ENCODE measurements at places on chromosomes 1 and 21.

DNA sequence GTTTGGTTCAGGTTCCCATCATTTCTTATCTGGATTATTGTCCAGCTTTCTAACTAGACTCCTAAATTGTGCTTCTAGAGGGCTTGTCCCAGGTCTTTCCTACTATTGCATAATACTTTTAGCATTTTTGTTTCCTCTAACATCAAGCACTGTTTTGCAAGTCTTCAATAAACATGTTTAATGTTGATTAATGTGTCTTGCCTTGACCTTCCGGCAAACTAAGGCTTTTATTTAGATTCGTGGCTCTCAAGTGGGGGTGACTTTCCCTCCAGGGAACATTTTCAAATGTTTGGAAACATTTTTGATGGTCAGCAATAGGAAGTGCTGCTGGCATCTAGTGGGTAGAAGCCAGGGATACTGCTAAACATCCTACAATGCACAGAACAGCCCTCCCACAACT is 90.7 kb downstream of the RPE65 start:
- DNase-seq = no peak

- no peak for DNase-seq
Observed at GRCh38 chr1:58862728-58863385, 79.0 kb upstream of the JUN start.

DNA sequence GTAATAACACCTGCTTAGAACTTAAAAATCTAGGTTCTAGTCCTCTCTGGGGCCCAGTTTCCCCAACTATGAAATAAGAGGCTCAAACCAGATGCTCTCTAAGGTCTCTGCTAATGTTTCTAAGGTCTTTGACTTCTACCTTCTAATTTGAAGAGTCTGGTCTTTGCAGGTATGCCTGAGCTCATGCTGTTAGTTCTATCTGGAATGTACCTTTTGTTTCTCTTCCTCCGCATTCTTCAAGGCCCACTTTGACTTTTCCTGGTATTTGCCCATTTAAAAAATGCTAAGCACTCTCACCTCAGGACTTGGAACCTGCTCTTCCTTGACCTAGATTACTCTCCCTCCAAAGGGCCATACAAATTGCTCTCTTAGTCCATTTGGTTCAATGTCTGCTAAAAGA is 13.5 kb downstream of the SLC35D1 start:
- no peak for DNase-seq

GRCh38 chr1:180043785-180044184 is 89.2 kb downstream of the CEP350 start:
- no peak for DNase-seq

GRCh38 chr1:209107535-209107934 is 476.0 kb upstream of the CAMK1G start:
- DNase-seq = no peak

- no peak for DNase-seq
Observed at GRCh38 chr1:33176362-33176850, 5.4 kb downstream of the TRIM62 start.

DNA sequence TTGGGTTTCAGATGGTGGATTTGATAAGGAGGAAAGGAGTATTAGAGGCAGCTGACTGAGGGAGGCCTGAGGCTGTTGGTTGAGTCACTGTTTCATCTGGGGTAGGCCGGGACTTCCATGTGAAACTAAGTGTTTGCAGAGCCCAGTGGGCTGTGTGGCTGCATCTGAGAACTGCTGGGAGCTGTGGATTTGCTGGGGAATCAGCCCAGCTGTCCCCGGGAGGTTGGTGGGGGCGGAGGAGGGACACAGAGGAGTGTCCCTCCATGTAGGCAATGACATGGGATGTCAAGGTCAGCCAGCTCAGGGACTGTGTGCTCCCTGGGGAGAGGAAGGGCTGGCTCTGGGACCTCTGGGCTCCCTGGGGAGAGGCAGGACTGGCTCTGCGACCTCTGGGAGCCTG is 36.4 kb downstream of the SLC2A7 start:
- no peak for DNase-seq

DNA sequence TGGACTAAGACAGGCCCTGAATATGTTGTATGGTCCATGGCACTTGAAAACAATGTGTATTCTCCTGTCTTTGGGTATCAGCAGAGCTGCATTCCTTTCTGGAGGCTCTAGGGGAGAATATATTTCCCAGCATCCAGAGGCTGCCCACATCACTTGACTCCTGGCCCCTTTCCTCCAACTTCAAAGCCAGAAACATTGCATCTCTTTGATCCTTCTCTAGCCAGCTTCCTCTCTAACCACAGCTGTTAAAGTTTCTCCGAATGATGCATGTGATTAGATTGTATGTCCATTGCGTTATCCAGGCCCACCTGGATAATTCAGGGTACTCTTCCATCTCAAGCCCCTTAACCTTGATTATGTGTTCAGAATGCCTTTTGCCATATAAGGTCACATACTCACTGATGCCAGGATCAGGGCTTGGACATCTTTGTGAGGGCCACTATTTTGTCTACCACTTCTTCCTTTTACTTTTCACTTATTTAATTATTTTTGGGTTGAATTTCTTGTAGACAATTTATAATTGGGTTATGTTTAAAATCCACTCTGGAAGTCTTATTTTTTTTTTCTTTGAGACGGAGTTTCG is 5.3 kb downstream of the CHD1L start:
- no peak for DNase-seq

DNA sequence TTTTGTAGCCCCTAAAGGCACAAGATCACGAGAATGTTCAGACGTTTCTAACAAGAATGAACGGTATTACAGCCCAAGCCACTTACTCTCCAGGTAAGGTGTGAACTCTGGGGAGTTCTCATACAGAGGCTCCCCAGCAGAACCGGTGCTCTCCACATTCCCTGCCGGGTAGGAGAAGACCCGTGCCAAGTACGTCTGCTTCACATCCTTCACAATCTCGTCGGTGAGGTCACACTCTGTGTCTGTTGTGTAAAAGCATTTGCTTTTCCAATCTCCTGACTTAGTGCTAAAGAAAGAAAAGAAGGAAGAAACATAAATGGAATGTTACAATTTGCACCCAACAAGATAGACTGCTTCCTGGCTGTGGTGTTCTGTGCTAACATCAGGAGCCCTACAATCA is 5.7 kb downstream of the F3 start:
- DNase-seq = no peak

GRCh38 chr1:168977618-168978017 is 128.9 kb upstream of the ATP1B1 start:
- no peak for DNase-seq

- no peak for DNase-seq
Observed at GRCh38 chr1:94071976-94072375, 49.0 kb downstream of the ABCA4 start.

DNA sequence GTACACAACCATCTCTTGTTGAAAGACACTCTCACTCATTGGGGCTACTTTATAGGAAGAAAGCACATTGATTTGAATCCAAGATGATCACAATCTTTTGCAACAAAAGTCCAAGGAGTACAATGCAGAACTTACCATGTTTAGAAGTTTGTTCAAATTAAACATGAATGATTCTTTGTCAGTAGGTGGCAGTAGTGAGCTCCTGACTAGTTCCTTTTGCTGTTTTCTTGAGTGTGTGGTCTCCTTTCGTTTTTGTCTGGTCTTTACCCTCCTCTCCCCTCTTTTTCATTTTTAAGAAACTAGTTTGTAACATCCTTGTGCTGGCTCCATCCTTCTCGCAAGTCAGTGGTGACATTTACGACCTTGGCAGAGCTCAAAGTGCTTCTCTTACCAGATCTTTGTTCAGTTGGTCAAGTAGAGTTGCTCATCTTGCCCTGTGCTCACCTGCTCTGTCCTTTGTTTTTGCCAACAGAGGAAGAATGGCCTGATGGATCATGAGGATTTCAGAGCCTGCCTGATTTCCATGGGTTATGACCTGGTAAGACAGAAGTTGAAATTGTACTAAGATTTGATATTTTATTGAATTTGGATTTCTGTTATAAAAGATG is 35.7 kb upstream of the MTR start:
- DNase-seq = peak; percentile 77

GRCh38 chr1:168333562-168334276 is 53.0 kb downstream of the TBX19 start:
- DNase-seq = no peak

DNA sequence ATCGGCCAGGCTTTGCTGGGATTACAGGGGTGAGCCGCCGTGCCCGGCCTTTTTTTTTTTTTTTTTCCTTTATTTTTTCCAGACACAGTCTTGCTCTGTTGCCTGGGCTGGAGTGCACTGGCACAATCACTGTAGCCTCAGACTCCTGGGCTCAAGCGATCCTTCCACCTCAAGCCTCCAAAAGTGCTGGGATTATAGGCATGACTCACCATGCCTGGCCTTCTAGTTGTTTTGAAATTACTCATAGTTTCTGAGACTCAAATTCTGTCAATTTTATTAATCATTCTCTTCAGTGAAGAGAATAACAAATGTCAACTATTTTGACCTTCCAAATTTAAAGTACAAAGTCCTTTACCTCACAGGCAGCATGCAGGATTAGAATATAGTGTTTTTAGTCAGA is 374.5 kb downstream of the PLA2G4A start:
- no peak for DNase-seq

DNA sequence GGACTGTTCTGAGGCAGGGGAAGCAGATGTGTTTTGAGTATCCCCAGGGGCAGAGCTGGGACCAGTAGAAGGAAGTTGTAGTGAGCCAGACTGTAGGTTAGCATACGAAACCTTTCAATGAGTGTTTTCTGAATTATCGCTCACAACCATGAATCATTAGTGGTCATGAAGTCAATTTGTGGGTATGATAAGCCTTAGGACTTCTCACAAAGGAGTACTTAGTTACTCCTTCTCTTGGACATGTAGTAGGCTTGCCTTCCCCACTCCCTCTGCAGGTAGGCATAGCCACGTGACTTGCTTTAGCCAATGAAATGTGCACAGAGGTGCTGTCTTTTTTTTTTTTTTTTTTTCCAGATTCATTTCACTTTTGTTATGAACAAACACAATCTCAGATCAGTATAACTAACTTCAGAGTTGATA is 23.9 kb upstream of the FAAH start:
- no peak for DNase-seq

- peak; percentile 15 for DNase-seq
Observed at GRCh38 chr1:52706136-52706670, 8.1 kb upstream of the COA7 start.

GRCh38 chr1:6028042-6028850 is 17.4 kb upstream of the KCNAB2 start:
- DNase-seq = peak; percentile 95

GRCh38 chr1:184161071-184161698 is 109.7 kb downstream of the TSEN15 start:
- DNase-seq = no peak

- DNase-seq = no peak
Observed at GRCh38 chr1:10653370-10654125, 142.9 kb downstream of the CASZ1 start.

GRCh38 chr1:42807056-42807668 is 9.8 kb upstream of the ERMAP start:
- no peak for DNase-seq

DNA sequence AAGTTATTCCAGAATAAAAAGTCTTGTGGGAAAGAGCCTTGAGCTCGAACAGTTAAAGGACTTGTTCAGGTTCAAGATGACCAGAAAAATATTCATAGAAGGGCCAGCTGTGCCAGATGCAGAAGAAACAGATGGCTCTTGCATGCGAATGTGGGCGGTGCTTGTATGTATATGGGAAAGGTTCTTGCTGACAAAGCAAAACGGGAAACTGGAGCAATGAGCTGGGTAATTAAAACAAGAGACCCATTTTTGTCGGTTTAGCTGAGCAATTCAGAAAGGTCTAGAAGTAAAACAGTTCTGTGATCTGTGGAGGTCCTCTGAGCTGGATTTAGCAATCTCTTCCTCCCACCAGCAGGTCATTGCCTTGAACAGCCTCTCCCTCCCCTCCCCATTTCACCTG is 107.2 kb upstream of the MARK1 start:
- no peak for DNase-seq

GRCh38 chr1:219153723-219154122 is 20.0 kb upstream of the LYPLAL1 start:
- no peak for DNase-seq

- DNase-seq = no peak
Observed at GRCh38 chr21:43956670-43957035, 55.5 kb upstream of the TRAPPC10 start.

DNA sequence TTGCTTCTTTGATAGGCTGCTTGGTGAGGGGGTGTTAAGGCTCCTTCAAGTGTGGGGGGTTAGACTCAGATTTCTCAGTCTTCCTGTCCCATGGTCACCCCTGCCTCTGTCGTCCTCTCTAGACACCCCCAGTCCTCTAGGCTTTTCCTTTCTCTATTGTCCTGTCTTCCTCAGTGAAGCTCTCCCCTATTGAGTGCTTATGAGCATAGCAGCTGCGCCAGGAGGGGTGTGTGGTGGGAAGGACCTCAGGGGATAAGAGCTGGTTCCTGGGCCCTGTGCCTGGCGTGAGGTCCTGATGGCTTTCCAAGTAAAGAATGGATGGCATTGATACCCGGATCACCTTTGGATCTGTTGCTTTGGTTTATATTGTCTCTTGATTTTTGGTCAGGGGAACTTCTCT is 69.1 kb downstream of the DIP2A start:
- no peak for DNase-seq

DNA sequence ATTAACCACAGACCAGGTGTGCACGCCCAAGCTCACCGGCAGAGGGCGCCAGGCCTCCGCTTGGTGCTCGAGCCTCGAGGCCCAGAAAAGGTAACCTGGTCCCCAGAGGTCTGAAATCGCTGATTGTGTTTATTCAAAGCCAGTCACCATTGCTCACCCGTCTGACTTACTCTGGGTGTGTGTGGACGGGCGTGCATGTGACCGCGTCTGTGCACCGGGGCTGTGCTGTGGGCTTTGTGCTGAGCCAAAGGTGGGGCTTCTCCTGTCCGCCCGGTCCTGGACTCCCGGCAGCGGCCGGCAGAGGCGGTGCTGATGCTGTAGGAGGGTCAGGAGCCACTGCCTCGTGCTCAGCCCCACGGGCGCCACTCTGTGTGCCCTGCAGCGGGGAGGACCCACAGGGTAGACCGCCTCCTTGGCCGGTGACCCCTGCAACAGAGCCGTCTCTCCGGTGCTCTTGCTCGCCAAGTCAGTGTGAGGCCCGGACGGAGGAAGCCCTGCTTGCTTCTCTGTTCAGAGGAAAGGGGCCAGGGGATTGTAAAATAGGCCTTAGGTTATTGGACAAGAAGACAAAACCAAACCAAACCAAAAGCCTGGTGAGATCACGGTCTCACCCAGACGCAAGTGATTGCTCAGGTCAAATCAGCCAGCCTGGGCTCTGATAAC is 32.0 kb upstream of the BTG2 start:
- DNase-seq = peak; percentile 46

- DNase-seq = peak; percentile 93
Observed at GRCh38 chr21:38219049-38219628, 37.7 kb upstream of the KCNJ15 start.

DNA sequence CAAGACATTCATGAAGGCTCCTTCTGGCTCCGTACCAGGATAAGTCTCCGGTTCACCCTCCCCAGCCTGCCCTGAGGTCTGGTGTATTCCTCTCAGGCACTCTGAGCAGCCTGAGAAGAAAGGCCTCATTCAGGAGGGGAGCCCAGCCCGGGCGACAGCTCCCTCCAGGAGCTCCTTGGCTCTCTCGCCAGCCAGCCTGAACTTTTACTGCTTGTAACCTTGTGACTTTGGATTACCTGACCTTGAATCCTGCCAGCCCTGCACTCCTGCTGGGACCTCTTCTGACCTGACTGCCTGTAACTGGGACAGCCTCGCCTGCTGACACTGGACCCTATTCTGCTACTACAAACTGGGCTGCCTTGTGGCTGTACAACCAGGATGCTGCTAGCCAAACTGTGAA is 65.8 kb downstream of the CD34 start:
- DNase-seq = no peak
